Renal cortical epithelial cell (primary cell): ENCODE measurements at places on chromosomes 1 and 21.
A peak's percentile ranks its signal among the peaks of the same experiment; 100 is the strongest.

DNA sequence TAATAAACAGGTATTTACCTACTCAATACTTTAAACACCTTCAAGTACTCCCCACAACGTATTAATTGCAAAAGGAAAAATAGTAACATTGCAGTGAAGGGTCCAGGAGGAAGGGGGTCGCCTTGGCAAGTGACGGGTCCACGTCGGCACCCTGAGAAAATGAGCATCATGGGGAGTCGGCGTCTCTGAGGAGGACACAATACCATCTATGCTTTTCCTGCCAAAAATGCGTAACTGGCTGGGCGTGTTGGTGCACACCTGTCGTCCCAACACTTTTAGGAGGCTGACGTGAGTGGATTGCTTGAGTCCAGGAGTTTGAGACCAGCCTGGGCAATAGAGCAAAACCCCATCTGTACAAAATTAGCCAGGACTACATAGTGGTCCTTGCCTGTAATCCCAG, 7.3 kb downstream of the FTCD start:
- DNase-seq: no peak

DNA sequence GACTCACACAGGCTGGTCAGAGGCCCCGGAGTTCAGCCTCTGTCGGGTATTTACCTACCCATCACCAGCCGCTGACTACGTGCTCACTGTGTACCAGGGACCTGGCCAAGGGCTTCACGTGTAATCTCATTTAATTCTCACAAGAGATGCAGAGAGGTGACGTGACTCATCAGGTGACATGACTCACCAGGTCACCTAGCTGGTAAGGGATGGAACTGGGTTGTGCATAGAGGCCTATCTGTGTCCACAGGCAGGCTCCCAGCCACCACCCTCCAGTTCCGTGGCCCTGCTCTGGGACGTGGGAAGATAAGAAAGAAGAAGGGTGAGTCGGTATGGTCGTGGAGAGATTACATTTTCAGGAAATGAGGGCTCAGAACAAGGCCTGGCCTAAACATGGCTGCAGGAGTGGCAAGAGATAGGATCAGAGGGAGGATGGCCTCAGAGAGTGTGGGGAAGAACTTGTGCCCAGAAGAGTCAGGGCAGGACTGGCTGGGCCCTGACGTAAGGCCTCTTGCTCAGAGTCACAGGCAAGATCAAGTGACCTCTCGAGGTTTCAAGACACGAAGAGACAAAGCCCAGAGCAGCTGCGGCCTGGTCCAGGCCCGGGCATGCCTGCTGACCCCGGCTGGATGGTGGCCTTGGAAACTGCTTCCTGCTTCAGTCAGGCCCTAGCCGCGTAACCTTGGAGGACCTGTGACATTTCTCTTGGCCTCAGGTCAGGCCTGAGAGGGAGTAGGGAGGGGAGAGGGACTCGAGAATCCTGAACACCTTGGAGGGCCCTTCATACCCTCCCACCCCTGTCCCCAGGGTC, 52.7 kb upstream of the WASF2 start:
- peak; percentile 97 for DNase-seq

- DNase-seq: no peak
Observed at GRCh38 chr1:34115233-34115632, 49.8 kb downstream of the CSMD2 start.

GRCh38 chr1:34844252-34844634, 15.3 kb downstream of the SMIM12 start:
- DNase-seq: peak; percentile 45

GRCh38 chr1:246809473-246809872, 85.3 kb downstream of the SCCPDH start:
- no peak for DNase-seq

DNA sequence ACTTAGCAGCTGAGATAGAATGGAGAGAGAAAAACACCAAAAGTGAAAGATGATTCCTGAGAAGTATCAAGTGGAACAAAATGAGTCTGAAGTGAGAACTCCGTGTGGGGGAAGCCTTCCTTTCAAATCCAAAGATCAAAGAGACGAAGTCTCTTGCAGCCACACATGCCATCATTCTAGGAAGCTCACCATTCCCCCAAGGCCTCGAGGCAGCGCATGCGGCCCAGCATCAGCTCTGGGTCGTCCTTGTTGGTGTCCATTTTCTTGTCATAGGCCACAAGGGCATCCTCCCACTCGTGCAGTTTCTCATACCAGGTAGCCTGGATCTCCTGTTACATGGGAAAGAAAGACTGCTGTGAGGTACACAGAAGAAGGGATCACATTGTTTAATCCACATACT, 32.2 kb upstream of the ANGPTL7 start:
- DNase-seq: no peak

GRCh38 chr1:246583056-246583440, 16.8 kb downstream of the CNST start:
- no peak for DNase-seq

DNA sequence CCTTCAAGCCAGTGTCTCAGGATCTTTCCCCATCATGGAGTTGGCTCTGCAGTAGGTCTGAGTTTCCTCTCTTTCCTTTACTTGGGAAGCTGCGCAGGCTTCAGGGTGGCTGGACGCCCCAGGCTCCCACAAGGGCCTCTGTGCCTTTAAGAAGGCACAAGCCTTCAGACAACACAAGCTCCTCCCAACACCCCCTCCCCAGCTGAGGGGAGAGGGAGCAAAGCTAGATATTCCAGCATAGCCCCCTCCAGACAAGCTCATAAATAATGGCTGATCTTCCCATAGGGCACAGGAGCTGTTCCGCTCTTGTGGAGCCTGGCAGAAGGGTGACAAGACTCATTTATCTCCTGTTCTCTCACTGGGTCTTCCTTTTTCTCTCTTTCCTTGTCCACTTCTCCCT, 27.9 kb upstream of the ATP2B4 start:
- no peak for DNase-seq

- DNase-seq: no peak
Observed at GRCh38 chr1:103516693-103517092, 8.8 kb upstream of the RNPC3 start.
